ENCODE measurements at places on chromosomes 1 and 21.

DNA sequence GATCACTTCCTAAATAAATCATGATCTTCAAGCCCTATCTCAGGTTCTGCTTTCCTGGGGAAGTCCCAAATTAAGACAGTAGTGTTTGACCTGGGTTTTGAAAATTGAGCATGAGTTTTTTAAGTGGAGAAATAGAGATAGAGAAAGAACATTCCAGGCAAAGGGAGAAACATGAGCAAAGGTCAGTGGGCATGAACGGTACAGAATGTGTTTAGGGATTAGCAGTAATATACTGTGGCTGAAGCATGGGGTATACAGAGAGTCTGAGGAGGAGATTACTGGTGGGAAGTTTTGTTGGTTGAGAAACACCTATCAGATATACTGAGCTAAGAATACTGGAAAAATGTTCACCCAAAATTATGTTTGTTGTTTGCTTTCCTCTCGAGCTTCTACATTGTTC is 15.2 kb upstream of the MYSM1 start:
- DNase-seq: no peak

GRCh38 chr1:64042331-64043100 is 160.9 kb upstream of the UBE2U start:
- DNase-seq: no peak

DNA sequence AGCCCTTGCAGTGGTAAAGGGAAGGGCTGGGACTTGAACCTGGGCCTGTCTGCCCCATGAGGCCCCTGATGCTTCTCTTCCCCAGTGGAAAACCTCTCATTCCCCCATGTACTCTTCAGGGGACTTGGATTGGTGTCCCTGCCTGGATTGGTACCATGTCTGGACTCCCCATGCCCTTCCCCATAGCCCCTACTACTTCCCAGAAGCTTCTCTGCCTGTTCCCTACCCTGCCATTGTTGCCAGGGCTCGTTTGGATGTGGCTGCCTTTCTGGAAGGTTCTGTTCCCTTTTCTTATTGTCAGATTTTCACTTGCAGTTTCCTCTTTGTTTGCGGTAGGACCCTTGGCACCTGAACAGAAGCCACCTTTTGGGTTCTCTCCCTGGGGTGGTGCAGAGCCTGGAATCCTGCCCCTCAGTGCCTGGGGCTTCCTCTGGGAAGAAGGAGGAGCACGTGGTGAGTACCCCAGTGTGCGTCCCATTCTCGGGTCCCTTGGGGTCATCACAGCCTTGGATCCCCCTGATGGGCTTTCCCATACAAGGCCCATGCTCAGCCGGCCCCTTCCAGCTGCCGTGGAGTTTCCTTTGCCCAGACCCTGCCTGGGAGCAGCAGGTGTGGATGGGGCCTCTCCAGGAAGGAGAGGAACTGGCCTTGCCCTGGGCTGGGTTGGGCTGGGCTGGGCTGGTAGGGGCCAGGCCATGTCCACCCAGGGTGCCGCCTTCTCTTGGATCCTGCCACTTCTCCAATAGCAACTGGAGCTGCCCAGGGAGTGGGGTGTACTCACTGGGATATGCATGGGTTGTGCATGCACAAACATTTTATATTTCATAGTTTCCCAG is 281.1 kb downstream of the PTPRU start:
- no peak for DNase-seq

- no peak for DNase-seq
These were observed 120.4 kb upstream of the IRF2BP2 start for GRCh38 chr1:234730475-234730769.

DNA sequence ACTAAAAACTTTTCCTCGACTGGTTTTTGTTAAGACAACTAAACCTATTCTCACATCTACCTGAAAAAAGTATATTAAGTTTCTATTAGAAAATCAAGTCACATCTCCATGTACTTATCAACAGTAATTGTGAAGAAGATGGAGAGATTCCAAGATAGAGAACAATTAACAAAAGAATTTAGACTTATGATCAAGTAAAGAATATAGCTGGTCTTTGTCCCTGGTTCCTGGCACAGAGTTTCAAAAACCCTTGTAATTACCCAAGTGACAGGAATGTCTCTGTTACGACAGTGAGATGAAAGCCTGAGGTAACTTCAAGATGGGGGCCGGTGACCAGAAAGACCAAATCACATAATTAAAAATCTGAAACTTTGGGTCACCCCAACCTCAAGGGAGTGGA is 91.6 kb downstream of the ASH1L start:
- no peak for DNase-seq

GRCh38 chr1:231604276-231604621 is 22.3 kb upstream of the DISC1 start:
- DNase-seq: no peak

DNA sequence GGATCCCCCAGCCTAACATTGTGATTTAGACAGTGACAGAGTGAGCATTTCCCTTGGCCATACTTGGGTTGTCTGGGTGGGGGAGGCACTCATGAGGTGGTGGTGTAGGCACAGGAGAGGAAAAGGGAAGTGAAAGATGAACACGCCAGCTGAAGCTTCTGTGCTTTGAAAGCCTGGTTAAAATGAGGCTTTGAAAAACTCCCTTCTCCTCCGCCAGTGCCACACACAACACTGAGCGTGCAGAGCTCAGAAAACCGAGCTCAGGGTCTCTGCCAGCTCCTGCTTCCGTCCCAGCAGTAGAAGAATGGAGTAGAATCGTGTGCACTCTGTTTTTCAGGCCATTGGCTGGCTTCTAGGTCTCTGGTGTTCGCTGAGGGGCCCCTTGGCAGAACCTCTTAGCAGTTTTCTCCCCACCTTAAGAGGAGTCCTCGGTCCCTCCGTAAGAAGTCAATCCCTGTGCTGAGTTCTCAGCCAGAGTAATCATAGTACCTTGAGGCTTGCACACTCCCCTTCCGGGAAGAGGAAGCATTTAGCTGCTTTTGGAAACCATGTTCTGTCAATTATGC is 12.9 kb downstream of the PLEKHM2 start:
- DNase-seq: no peak
